ENCODE measurements at places on chromosomes 4 and X. TPM values are rescaled to one million over a fixed set of nuclear protein-coding genes. Genes with fewer than 3 reads are reported as not detected.

The PNMA6A gene
- 5.4 TPM for total RNA-seq

The PABPC1L2B gene
- not detected for total RNA-seq

The GPC3 gene
- total RNA-seq = 1.7 TPM

The AADAT gene
- total RNA-seq = 13.6 TPM

The UGT2B10 gene
- total RNA-seq = 122 TPM

The CLCN4 gene
- 10.9 TPM for total RNA-seq

The SSX2B gene
- not detected for total RNA-seq

The ASB9 gene
- total RNA-seq = 11.3 TPM

The FAM241A gene
- total RNA-seq = 1.1 TPM

The WAS gene
- total RNA-seq = 5.1 TPM

DNA sequence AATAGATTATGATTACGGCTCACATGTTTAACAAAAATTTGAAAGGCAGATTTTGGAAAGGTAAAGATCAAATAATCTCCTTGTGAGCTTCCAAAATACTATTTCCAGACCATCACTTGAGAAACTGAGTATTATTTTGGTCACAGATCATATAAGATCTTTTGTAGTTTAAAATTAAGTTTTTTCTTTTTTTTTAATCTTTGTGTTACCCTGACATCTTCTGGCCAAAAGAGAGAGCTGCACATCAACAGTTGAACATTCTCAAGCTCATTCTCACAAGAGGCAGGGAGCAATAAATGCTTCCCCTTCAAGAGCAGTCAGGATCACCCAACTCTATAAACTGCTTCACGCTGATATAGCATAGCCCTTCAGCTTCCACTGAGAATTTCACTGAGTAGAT lies 15.9 kb downstream of the TMEM192 start:
- no peak overlapping the region for H3K4me3 ChIP-seq
- peaks cover 26% of the 10 kb centered on the region for H3K36me3 ChIP-seq
- no peaks in the 10 kb centered on the region for H3K27me3 ChIP-seq
- no peak for DNase-seq

DNA sequence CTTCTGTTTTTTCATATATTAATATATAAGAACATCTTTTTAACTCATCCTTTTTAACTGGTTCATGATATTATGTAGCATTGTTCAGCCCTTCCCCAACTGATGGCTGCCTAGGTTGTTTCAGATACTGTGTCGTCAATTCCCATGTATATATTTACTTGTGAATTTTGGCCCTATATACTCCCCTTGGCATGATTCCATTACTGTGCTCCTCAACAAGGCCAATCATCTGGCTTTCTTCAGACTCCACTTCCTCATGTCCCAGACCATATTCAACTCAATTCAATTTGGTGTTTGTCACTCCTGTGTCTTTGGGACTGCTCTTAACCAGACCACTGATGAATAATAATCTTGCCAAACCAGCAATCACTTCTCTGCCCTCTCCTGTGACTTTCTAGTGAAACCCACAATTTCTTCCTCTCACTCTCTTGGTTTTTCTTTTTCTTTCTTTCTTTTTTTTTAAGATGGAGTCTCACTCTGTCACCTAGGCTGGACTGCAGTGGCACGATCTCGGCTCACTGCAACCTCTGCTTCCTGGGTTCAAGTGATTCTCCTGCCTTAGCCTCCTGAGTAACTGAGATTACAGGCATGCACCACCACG lies 2.7 kb upstream of the WDR45 start:
- H3K27me3 ChIP-seq = no peaks in the 10 kb centered on the region
- H3K27ac ChIP-seq = no peak overlapping the region
- DNase-seq = no peak
- H3K36me3 ChIP-seq = peaks cover 2% of the 10 kb centered on the region
- peaks cover 5% of the 10 kb centered on the region for H3K4me1 ChIP-seq

- DNase-seq = no peak
- H3K36me3 ChIP-seq = no peaks in the 10 kb centered on the region
- H3K27me3 ChIP-seq = no peaks in the 10 kb centered on the region
- H3K4me1 ChIP-seq = no peaks in the 10 kb centered on the region
- H3K4me3 ChIP-seq = no peak overlapping the region
These were observed 30.8 kb downstream of the GPC4 start for GRCh38 chrX:133384454-133384853.

- H3K4me3 ChIP-seq = no peak overlapping the region
- H3K27me3 ChIP-seq = peaks cover 2% of the 10 kb centered on the region
- no peaks in the 10 kb centered on the region for H3K4me1 ChIP-seq
- no peaks in the 10 kb centered on the region for H3K36me3 ChIP-seq
- DNase-seq = no peak
These were observed 13.7 kb upstream of the ZNF185 start for GRCh38 chrX:152884171-152884570.

DNA sequence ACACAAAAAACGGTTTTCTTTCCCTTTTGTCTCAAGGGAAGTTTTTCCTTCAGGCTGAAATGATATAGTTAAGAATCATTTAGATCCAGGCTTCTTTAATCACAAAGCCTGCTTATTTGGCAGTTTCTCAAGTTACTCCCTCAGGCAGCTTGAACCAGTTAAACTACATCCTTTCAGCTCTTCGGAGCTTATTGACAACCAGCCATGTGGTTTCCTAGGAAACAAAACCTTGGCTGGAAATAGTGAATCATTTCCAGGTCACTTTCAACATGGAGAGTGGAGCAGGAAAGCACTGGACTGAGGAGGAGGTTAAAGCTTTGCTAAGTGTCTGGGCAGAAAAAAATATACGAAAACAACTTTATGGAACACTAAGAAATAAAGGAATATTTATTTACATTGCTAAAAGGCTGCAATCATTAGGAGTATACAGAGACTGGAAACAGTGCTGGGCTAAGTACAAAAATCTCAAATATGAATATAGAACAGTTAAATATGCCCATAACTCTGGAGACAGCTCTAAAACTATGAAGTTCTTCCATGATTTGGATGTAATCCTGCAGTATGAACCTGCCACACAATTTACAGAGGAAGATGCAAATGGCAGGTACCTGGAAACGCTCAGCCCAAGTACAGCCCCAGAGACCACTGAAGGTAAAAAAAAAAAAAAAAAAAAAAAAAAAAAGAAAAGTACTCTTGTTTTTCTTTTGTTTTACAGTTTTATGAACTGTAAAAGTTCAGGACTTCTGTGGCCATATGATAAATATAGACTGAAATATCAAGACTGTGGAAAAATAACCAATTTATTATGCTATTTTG lies 23.2 kb upstream of the AASDH start:
- no peaks in the 10 kb centered on the region for H3K4me1 ChIP-seq
- no peak for DNase-seq
- H3K27ac ChIP-seq = peak overlapping the region; percentile 5
- no peaks in the 10 kb centered on the region for H3K27me3 ChIP-seq
- H3K36me3 ChIP-seq = no peaks in the 10 kb centered on the region

DNA sequence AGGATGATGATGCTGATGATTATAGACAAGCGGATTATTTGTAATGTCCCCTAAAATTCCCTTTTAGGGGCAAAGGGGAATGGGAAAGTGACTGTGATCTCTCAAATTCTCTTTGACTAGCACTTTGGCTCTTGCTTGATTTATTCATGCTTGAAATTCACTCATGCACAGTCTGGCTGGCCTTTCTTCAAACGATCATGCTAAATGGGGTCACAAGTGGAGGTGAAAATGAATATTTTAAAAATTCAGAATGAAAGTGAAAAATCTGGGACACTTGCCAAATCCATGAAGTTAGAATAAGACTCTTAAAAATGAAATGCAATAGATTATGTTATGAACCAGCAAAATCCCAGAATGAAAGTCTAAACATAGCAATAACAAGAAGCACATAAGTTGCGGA lies 173.4 kb upstream of the RAI2 start:
- H3K4me1 ChIP-seq = no peaks in the 10 kb centered on the region
- DNase-seq = no peak
- H3K4me3 ChIP-seq = no peak overlapping the region
- no peaks in the 10 kb centered on the region for H3K27me3 ChIP-seq
- no peak overlapping the region for H3K27ac ChIP-seq
- no peaks in the 10 kb centered on the region for H3K36me3 ChIP-seq

DNA sequence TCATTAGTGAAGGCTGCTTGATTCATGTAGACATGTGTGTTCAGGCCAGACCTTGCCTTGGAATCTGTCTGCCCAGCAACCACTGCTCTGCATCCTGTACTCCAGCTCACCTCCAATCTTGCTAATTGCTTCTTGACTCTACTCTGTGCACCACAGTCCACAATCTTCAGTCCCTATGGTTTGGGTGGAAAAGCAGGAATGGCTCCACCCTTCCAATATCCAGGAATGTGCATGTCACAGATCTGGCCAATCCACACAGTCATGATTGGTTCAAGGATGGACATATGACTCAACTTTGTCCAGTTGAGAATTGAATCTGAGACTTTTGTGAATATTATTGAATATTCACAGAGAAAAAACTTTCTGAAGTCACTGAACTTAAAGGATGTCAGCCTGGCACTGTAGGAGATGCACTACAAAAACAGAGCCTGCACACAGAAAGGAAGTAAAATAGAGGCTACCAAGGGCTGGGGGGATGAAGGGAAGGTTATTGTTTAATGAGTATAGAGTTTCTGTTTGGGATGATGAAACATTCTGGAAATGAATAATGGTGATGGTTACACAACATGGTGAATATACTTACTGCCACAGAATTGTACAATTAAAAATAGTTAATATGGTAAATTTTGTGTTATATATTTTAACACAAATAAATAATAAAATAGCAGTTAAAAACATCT lies 161.3 kb upstream of the USP38 start:
- H3K27me3 ChIP-seq = no peaks in the 10 kb centered on the region
- H3K4me3 ChIP-seq = no peak overlapping the region
- no peak overlapping the region for H3K27ac ChIP-seq
- DNase-seq = no peak
- no peaks in the 10 kb centered on the region for H3K36me3 ChIP-seq

DNA sequence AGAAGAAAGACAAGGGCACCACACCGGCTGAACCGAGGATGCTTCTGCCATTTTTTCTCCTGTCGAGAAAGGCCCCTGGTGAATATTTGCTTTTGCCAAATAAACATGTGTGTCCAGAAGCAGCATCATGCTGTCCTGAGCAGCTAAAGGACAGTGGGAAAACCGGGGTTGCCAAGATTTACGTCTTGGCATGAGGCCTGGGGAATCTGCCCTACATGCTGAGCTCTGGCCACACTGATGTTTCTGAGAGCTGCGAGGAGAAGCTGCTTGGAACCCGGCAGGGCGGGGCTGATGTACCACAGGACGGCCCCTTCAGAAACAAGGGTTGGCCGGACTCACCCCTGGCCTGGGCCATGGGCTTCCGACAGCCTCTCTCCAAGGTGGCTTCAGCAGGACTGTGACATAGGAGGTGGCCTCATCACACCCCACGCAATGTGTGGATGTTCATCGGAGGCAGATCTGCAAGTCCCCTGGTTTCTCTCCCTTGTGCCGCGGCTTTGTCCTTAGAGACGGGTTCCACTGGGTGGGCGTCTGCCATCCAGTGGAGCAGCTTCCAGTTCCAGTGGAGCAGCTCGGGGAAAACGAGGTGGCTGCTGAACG lies 42.2 kb upstream of the SORCS2 start:
- no peak overlapping the region for H3K4me3 ChIP-seq
- no peak for DNase-seq
- H3K27ac ChIP-seq = no peak overlapping the region
- no peaks in the 10 kb centered on the region for H3K27me3 ChIP-seq
- no peaks in the 10 kb centered on the region for H3K36me3 ChIP-seq

GRCh38 chrX:38656350-38656915 lies 95.1 kb downstream of the TSPAN7 start:
- no peaks in the 10 kb centered on the region for H3K4me1 ChIP-seq
- no peak overlapping the region for H3K4me3 ChIP-seq
- DNase-seq = no peak

- peak within 1 kb of the TSS; percentile 66 for H3K27ac ChIP-seq
- H3K27me3 ChIP-seq = no peaks in the 10 kb centered on the region
- no peak for DNase-seq
These were observed at the start of gene TLR1 for GRCh38 chr4:38804654-38805295. TLR1 (minus strand) TSS chr4:38804791; CDS start chr4:38798831, 5,960 bp downstream.

- H3K36me3 ChIP-seq = no peaks in the 10 kb centered on the region
- no peaks in the 10 kb centered on the region for H3K27me3 ChIP-seq
- no peak overlapping the region for H3K27ac ChIP-seq
These were observed 133.0 kb downstream of the MAD2L1 start for GRCh38 chr4:119933606-119934005.

- H3K36me3 ChIP-seq = no peaks in the 10 kb centered on the region
- H3K27ac ChIP-seq = peak overlapping the region; percentile 21
- H3K27me3 ChIP-seq = no peaks in the 10 kb centered on the region
- peaks cover 54% of the 10 kb centered on the region for H3K4me1 ChIP-seq
- no peak for DNase-seq
- H3K4me3 ChIP-seq = no peak overlapping the region
These were observed 79.5 kb downstream of the AFF1 start for GRCh38 chr4:87014284-87014782.

- no peak overlapping the region for H3K27ac ChIP-seq
- no peaks in the 10 kb centered on the region for H3K4me1 ChIP-seq
- no peak overlapping the region for H3K4me3 ChIP-seq
- no peaks in the 10 kb centered on the region for H3K27me3 ChIP-seq
- no peaks in the 10 kb centered on the region for H3K36me3 ChIP-seq
These were observed 173.9 kb upstream of the VCX3A start for GRCh38 chrX:6708676-6709380.

DNA sequence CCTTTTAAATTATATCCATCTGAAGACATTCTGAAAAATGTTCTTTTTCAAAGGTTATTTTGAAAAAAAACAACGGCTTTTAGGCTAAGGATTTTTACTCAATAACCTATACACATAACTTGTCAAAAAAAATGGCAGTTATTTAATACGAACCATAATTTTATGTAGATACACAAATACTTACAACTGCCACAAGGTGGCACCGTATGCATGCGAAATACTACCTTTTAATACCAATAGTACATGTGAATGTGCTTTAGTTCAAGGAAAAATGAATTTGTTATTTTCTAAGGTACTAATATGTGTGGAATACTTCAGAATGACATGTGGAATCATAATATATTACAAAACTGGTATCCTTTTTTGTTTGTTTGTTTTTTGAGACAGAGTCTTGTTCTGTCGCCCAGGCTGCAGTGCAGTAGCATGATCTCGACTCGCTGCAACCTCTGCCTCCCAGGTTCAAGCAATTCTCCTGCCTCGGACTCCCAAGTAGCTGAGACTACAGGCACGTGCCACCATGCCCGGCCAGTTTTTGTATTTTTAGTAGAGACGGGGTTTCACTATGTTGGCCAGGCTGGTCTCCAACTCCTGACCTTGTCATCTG lies 4.6 kb upstream of the MAD2L1 start:
- no peaks in the 10 kb centered on the region for H3K27me3 ChIP-seq
- no peak for DNase-seq
- no peak overlapping the region for H3K4me3 ChIP-seq
- H3K36me3 ChIP-seq = no peaks in the 10 kb centered on the region
- H3K27ac ChIP-seq = no peak overlapping the region

All from liver (tissue), 10 donors.